ENCODE measurements at places on chromosomes 16 and 17. TPM values are rescaled to one million over a fixed set of nuclear protein-coding genes. Genes with fewer than 3 reads are reported as not detected.

The CAVIN1 gene
- 75.8 TPM for total RNA-seq

GRCh38 chr16:24178496-24178895, 77.6 kb upstream of the CACNG3 start:
- no peak for DNase-seq

The CFAP97D1 gene
- total RNA-seq = not detected

DNA sequence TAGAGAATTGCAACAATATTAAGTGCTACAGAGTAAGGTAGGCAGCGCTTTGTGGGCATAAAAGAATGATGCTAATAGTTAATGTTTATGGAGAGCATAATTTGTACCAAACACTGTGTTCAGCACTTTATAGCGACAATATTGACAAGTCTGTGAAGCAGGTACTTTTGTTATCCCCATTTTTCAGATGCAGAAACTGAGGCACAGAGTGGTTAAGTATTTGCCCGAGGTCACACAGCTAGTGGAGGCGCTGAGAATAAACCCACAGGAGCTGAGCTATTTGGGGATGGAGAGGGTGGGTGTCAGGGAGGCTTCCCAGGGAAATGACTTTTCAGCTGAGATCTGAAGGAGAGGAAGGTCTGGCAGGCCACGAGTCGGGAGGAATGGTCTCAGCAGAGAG, 39.4 kb downstream of the TMEM186 start:
- DNase-seq = no peak

The CLDN7 gene
- 92.3 TPM for total RNA-seq
